Activated CD4-positive, alpha-beta T cell treated with anti-CD3 and anti-CD28 coated beads for 4 hours (primary cell): ENCODE measurements at places on chromosomes 5 and 9.

- DNase-seq: no peak
These were observed 25.5 kb downstream of the TCF7 start for GRCh38 chr5:134139891-134140469.

DNA sequence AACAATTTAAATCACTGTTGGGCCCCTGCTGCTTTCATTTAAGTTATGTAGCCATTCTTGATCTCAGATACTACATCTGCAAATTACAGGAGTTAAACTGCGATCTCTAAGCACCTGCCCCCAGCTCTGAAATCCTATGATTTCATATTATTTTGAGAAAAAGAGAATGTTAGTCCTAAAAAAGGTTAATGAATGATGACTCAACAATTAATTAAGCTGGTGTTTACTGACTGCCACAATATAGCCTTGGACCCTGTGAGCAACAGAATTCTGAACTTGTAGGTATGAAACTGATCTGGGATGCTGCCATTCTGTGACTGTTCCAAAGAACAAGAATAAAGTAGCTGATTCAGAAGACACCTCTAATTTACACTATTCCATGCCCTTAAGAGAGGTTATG lies 124.4 kb upstream of the FBXL7 start:
- DNase-seq: no peak

DNA sequence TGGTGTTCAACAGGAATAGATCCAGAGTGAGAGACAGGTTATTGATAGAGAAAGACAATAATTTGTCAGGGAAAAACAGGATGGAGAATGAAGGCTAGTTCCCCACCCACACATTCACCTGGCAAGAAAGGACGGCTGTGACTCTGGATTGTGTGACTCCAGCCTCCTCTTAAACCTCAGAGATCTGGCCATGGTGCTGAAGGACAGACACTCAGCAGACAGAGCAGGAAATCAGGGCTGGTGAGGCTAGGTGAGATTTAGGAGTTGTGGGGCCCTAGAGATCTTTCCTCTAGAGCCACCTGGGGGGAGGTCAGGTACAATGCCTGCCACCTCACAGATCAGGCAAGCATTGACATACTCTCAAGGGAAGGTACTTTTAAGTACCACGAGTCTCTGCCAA lies 15.2 kb downstream of the OR1B1 start:
- no peak for DNase-seq

- no peak for DNase-seq
These were observed 8.8 kb downstream of the LRRC14B start for GRCh38 chr5:199950-200645.

GRCh38 chr9:22237497-22238363 lies 208.9 kb upstream of the DMRTA1 start:
- DNase-seq: no peak

DNA sequence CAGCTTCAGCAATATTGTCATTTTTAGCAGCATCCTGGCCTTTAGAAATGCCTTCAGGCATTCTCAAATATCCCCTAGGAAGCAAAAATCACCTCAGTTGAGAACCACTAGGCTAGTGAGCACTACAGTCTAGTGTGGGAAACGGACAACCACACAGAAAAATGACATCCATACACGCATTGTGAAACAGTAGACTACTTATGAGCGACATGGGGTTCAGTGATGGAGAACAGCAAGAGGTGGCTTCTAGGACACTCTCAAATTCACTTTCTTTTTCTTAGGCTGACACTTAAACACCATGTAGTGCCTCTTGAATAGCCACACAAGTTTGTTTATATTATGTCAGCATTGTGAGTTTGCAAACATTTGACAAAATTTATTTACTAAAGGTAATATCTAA lies 203.0 kb downstream of the KDM4C start:
- no peak for DNase-seq

DNA sequence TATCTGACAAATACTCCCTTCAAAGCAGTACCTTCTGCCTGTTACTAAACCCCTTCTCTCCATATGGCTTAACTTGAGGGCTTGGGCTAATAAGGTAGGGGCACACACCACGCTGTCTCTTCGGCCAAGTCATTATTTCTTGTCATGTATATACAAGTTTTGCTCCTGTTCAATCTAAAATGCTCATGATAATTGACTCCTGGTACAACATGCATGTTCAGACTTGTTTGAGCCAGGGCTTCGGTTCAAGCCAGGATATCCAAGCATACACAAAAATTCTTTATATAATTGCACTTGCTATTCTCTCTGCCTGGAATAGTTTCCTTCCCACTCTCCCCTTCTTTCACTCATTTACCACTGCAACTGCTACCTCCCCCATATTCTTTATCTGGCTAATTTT lies 756.0 kb upstream of the C9orf72 start:
- no peak for DNase-seq

GRCh38 chr5:168807287-168807686 lies 228.1 kb upstream of the PANK3 start:
- no peak for DNase-seq

DNA sequence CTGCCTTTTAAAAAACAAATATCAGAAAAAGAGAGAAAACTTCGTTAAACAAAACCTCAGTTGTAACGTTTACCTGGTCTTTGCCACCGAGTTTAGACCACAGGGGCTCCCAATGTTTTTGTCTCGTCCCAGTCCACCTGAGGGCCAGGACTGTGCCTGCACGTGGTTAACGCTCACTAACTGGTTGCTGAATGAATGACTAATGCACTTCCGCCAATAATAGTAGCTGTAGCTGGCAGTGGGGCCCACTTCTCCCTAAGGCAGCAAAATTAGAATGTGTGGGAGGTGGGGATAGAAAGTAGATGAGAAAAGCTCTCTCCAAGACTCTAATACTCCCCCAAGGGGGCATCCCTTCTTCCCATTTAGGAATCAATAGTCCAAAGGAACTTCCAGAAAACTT lies 29.1 kb upstream of the MED27 start:
- no peak for DNase-seq

DNA sequence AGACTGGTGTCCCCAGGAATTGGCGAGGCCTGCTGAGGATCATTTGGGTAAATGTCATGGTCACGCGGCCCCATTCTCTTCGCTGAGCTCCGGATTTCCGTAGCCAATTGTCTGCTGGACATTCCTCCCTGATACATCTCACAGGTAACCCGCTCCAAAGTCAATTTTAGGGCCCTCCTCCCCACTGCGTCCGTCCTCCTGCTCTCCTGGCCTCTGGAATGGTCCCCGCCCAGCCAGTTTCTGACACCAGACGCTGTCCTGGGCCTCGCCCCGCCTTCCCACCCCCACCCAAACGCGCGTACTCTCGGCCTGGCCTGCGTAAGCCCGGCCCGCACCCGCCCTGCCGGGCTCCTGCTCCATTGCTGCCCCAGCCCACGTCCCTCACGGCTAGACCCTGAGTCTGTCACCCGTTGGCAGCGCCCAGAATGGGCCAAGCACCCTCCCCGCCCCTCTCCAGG lies 202.0 kb downstream of the AUH start:
- DNase-seq: no peak

DNA sequence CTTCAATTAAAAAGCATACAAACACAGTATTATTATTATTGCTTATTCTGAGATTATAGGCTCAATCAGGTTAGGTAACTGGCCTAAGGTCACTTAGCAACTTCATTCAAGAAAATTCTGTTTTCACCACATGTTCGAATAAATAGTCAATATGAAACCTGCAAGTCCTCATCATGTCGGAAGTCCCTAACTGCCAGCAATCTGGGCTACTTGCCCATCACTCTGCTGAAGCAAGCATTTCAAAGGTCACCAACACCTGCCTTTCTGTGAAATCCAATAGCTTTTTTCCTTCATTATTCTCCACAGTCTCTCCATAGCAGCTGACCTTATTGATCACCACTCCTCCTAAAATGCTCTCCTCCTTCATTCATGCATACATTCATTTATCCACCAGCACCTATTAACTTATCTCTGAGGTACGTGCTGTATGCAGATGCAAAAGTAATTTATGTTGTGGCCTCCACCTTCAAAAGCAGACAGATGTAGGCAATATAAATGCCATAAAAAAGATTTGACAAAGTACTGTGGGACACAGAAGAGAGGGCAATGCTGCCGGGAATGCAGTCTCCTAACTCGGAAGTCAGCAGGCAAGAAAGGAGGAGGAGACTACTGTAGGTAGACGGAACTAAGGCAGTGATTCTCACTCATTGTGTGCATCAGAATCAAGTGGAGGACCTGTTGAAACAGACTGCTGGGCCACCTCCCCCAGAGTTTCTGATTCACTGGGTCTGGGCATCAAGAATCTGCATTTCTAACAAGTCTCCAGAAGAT lies 310.9 kb downstream of the BNC2 start:
- no peak for DNase-seq

- no peak for DNase-seq
These were observed 37.5 kb upstream of the RXRA start for GRCh38 chr9:134288746-134289145.

DNA sequence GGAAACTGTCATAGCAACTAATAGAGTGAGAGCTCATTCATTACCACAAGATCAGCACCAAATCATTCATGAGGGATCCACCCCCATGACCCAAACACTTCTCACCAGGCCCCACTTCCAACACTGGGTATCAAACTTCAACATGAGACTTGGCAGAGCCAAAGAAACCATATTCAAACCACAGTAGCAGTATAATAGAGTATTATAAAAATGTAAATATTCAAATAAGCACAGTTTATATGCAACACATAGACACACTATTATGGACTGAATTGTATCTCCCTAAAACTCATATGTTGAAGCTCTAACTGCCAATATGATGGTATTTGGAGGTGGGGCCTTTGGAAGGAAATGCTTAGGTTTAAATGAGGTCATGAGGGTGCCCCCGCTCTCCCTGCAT lies 240.5 kb downstream of the CWC27 start:
- DNase-seq: no peak

DNA sequence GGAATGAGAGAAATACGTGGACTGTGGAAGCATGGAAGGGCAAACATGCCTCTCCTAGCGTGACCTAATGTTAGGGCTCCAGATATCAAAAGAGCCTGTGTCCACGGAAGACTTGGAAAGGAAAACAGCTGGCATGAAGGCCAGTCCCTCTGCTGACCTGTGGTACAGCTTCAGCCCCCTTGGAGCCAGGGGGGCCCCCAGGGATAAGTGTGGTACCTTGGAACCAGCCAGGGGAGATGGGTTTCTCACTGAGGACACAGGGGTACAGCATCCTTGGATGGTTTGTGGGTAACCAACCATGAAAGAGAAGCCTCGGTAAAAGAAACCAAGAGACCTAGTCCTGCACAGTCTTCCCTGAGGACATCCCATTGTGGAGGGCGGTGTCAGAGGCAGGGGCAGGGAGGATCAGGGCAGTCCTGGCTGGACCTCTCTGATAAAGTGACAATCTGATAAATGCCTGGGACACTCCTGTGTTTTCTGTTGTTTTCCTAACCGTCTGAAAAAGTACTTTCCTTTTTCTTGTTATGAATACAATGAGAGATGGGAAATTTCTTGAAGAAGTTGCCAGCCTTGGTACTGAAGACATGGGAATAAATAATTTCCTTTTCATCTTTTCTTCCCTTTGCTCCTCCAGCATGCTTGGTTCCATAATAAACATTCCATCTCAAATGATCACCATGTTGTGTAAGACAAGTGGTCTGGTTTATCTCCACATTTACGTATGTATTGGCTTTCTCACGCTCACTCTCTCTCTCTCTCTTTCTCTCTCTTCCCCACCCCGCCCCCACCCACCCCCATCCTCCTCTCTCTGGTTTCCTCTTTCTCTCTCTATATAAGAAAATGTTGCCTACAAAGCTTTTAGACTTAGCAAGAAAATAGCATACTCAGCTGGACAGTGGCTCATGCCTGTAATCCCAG lies 102.1 kb downstream of the SUSD1 start:
- DNase-seq: no peak

- DNase-seq: no peak
These were observed 87.3 kb downstream of the INVS start for GRCh38 chr9:100186356-100186755.

- DNase-seq: no peak
These were observed 760 bp downstream of the ALDH1B1 start for GRCh38 chr9:38393128-38393796.

DNA sequence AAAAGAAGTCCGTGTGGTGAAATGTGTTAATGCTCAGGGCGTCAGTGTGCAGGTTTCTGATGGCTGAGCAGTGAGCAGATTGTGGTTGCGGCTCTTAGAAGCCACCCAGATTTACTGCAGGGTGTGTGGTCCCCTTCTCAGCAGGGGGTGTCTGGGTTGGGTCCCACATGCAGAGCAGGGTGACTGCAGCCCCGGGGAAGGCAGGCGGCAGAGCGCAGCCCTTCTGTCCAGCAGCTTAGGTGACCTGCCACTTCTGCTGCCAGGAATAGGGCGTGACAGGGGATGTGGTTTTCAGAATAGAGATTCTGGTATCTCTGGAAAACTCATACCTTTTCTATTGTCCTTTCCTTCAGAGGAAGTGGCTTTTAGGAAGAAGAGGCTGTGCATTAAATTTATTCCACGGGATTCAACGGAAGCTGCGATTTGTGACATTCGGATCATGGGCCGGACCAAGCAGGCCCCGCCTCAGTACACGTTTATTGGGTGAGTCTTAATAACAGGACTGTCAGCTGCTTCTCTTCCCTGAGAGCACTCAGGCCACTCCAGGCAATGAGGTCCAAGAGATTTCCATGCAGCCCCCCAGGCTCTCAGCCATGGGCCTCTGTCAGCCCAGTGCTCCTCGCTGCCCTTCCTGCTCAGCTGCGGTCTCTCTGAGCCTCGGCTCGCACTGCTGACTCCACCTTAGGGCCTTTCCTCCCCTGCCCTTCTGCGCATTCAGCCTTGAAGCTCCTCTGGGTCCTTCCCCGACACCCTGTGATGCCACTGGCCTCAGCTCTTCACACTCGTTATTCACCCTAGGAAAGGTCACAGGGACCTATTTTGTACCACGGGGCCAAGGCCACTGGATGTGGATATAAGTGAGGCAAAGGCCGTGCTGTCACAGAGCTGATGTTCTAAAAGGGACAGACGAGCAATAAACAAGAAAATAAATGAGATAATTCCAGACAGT lies 65.4 kb downstream of the MVB12B start:
- no peak for DNase-seq

DNA sequence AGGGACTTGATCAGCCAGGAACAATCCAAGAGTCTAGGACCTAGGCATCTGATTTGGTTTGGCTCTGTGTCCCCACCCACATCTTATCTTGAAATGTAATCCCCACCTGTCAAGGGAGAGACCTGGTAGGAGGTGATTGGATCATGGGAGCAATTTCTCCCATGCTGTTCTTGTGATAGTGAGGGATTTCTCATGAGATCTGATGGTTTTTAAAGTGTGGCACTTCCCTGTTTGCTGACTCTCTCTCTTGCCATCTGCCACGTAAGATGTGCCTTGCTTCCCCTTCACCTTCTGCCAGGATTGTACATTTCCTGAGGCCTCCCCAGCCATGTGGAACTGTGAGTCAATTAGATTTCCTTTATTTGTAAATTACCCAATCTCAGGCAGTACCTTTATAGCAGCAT lies 201.7 kb upstream of the ACTBL2 start:
- DNase-seq: no peak

DNA sequence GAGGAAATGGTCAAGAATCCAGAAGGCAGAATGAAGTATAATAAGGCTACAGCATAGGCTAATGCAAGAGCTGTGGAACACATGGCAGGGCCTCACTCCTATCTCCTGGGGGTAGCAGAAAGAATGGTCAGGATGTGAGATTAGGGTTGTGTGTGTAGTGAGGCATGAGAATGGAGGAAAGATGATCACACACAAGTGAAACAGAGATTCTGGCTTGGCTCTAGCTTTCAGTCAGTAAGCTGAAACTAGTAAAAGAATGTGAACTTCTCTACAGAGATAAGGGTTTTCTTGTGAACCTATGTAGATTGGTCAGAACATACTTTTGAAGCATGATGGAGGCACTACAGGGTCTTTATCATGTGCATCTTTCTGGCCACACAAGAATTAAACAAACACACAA lies 298.8 kb downstream of the ASTN2 start:
- no peak for DNase-seq
